CD14-positive monocyte (primary cell): ENCODE measurements at places on chromosomes 1 and 21.

DNA sequence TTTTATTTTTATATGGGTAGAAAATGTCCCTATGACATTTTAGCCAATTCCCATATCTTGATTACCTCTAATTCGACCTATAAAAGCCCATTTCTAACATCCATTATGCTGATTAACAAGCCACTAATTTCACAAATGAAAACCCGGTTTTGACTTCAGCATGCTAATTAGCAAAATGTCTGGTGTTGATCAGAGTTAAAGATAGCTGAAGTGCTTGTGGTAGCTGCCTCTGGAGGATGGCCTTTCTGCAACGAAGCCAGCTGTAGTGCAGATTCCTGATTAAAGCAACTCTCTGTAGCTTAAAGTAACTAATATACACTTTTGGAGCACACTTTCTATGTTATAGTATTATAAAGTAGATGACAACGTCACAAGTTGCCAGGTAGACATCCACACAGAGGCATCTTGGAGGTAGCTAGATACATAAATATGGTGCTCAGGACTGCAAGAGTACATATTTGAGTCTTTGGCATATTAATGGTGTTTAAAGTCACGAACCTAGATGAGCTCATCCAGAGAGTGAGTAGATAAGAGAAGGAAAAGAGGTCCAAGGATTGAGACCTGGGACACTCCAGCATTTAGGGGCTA lies 239.5 kb downstream of the BRINP2 start:
- no peak for DNase-seq

- DNase-seq, result peak; percentile 35
Measured at GRCh38 chr1:248243204-248243603, 12.0 kb downstream of the OR2M4 start.

DNA sequence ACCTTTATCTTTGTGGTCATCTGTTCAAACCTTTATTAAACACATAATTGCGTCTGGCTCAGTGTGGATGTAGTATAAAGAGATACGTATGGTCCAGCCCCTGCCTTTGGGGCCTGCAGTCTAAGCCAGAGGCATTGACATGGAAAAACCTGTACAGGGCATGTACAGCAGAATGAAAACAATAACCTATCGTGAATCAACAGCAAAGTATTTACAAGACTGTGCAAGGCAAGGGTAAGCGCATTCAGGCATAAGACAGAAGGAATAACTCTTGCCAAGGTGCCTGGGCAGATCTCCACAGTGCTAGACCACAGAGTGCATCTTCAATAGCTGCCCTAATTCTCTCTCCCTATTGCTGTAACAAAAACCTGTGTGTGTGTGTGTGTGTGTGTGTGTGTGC lies 35.5 kb downstream of the KIRREL1 start:
- DNase-seq, result no peak

GRCh38 chr1:176745945-176746344 lies 283.0 kb downstream of the PAPPA2 start:
- DNase-seq, result no peak

- DNase-seq, result no peak
Measured at GRCh38 chr1:156081917-156082308, 352 bp downstream of the MEX3A start.

GRCh38 chr1:211133393-211133835 lies 534 bp downstream of the KCNH1 start:
- DNase-seq, result no peak

DNA sequence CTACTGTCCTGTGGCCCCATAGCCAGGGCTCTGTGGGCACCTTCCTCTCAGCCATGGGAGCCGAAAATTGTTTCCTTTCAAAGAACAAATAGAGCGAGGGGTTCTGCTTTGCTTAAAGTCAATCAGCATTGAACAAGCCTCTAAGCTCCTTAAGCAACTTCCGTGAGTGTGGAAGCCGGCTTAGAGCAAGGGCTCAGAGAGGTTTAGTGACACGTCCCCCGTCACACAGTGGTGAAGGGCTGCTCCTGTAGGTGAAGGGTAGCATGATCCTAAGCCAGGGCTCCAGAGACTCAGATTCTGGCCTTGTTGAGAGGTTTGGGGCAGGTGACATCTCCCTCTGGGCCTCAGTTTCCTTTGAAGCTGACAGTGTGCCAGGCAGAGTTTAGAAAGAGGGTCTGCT lies 94.0 kb upstream of the WNT4 start:
- no peak for DNase-seq

DNA sequence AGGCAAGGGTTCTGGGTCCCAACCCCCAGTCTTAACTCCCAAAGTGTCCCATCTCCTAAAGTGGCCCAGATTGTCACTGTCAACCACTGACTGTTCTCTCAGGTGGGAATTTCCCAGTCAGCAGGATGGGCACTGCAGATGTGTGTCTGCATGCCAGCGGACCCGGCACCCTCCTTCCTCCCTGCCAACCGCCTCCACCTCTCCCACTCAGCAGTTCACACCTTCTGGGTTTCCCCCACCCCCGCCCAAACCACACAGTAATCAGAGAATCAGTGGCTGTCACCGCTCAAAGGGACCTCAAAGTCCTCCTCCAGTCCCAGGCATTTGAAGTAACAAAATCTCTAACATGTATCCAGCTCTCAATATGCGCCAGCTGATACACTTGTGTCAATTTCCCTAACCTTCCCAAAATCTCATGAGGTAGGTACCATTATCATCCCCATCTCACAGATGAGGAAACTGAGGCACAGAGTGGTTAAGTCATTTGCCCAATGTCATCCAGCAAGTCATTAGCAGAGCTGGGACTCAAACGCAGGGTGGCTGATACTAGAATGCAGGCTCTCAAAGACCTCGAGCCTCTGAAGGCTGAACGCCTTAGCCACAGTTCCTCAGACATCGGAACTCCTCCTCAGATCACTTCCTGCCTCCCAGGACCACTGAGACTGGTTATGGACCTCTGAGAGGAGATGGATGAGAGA lies 4.8 kb downstream of the RUNX3 start:
- DNase-seq, result no peak

GRCh38 chr1:7941437-7941793 lies 776 bp upstream of the TNFRSF9 start:
- peak; percentile 79 for DNase-seq

GRCh38 chr1:157469752-157470675 lies 82.3 kb downstream of the FCRL5 start:
- DNase-seq, result peak; percentile 6

DNA sequence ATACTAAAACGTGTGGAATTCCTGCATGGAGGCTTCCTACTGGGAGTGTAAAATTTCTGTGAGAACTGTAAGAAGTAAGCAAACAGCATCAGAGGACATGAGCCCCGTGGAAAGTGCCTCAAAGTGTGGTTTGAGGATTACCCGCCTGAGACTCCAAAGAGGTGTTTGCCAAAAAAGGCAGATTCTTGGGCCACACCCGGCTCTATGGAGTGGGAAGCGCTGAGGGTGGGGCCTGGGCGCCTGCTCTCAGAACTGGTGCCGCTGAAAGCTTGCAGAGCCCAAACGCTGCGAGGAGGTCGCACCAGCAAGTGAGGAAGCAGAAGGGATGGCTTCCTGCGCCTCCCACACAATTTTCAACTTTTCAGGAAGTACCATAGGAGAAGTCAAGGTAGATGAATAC lies 43.0 kb upstream of the PSEN2 start:
- peak; percentile 39 for DNase-seq

- peak; percentile 50 for DNase-seq
Measured at GRCh38 chr1:27402349-27402754, 9.9 kb downstream of the GPR3 start.

GRCh38 chr1:162656266-162656665 lies 24.0 kb downstream of the DDR2 start:
- DNase-seq, result no peak

DNA sequence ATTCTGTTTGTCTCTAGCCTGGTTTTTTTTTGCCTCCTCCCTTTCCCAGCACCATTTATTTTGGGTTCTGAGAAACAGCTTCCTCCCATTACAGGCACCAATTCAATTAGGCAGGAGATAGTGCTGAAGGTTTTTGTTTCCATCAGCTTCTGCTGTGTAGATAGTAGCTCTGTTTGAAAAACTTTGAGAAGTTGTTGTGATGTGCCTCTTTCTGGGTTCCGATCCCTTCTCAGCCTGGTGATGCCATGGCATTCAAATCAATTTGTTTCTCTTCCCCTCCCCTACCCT lies 109.0 kb downstream of the NFIA start:
- DNase-seq, result no peak

GRCh38 chr1:232335261-232335660 lies 294.7 kb downstream of the SIPA1L2 start:
- no peak for DNase-seq

DNA sequence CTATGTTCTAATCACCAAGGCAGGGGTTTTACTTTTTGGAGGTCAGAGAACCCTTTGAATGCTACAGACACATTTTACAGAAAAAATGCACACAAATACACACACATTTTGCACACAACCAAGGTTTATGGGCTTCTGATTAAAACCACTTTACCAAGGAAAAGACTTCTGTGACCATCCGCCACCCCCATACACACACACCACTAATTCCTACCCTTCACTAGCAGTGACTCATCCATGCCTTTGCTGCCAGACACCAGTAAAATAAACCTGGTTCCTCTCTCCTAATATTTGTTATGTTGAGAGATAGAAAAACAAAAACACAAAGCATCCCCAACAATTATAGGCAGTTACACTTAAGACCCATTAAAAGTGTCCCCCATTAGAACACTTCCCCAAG lies 12.9 kb downstream of the PIGM start:
- DNase-seq, result no peak

GRCh38 chr1:17196496-17197185 lies 8.3 kb upstream of the PADI1 start:
- DNase-seq, result no peak

DNA sequence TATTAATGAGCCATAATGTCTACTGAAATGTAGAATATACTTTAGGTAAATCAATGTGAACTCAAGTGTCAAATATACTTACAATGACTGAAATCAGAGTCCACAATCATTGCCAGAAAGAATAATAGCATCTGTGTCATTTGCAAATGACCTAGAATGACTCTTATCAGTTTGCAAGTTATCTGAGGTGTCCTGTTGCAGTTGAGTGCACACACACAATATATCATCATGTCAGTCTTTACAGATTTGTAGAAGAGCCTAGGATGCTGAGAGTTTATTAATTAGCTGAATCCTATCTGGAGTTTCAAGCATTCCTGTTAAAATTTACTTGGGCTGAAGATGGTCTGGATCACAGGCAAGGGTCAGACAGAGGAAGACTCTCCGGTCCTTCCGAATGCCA lies 324.0 kb upstream of the GREM2 start:
- DNase-seq, result no peak

DNA sequence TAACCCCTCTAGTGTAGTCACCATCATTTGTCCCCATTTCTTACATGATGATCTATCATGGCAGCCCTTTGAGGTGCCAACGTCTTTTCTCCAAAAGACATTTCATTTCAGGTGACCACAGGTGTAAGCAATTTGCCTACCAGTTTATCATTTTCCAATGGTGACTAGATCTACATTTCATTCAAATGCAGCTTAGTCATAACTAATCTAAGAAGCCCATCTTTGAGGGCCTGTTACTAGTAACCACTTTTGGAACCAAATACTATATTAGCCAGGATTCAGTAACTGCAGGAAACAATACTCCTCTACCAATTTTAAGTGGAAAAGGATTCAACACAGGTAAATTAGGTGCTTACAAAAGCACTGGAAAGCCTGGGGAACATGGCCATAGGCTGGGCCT lies 30.6 kb upstream of the TMEM54 start:
- no peak for DNase-seq

GRCh38 chr1:52904927-52905698 lies 16.4 kb downstream of the ECHDC2 start:
- DNase-seq, result no peak

- no peak for DNase-seq
Measured at GRCh38 chr1:243394066-243394465, 138.2 kb downstream of the SDCCAG8 start.

GRCh38 chr1:92951141-92951582 lies 10.1 kb downstream of the DIPK1A start:
- DNase-seq, result peak; percentile 53

DNA sequence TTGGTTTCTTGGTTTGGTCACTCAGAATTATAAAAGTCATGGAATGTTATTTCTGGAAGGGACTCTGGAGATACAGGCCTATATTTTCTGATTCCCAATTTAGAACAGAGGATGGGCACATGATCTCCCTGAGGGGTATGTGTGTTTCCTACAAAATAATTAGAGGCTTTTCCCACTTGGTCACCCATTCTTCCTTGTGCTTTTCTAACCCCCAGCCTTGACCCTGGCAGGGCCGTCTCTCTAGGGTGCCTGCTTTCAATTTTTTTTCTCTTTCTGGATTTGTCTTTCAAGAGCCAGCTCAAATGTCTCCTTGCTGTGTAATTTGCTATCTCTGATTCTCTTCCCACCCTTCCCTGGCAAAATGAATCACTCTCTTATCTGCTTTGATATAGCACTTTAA lies 131.9 kb downstream of the HLX start:
- DNase-seq, result no peak

GRCh38 chr1:246008363-246008831 lies 498.7 kb downstream of the SMYD3 start:
- no peak for DNase-seq

GRCh38 chr1:51295926-51296325 lies 34.4 kb downstream of the TTC39A start:
- no peak for DNase-seq

- peak; percentile 35 for DNase-seq
Measured at GRCh38 chr1:3530926-3531818, 76.7 kb downstream of the ARHGEF16 start.

GRCh38 chr1:160108888-160109662 lies 6.5 kb upstream of the ATP1A2 start:
- peak; percentile 68 for DNase-seq

DNA sequence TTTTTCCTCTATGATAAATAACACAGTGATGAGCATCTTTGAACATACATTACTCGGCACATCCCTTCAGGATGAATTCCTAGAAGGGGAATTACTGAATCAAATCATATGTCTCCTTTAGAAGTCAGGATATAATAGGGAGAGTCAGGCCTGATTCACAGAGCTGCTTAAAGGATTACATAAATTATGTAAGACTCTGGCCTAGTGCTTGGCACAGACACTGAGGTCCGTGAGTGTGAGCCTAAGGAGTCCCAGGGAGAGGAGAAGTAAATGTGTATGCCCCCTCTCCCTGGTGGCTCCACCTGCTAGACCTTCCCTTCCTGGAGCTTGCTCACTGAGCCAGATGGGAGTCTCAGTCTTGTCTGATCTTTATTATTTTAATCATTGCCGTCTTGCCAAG lies 8.6 kb upstream of the FOXE3 start:
- no peak for DNase-seq

DNA sequence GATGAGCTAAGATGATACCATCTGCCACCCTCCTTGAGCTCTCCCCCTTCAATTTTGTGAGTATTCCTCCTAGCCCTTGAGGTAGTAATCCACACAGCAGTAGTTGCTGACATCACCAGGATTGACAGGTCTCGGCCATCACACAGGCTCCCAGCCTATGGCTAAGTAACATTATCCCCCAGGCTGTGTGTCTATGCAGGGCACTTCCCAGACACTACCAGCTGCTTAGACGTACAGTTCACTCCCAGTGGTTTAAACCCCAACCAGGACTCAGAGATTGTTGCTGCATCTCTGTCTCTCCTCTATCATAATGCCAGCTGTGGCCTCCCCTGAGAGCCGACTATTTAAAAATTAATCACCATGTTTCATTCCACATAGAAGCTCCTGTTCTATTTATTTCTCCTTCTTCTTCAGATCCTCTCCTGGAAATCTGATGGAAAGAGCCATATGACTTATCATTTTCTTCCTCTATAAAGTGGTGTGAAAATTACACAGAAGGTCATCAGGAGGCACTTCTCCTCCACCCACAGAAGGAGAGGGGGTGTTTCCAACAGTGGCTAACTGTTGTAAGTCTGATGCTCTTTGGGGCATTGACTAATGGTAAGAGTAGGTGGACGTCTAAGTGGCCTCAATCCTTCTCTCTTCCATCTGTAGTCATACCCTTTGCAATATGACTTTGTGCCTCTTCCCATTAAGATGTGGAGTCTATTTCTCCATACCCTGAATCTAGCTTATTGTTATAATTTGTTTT lies 396.3 kb downstream of the SETD4 start:
- DNase-seq, result no peak
